Stimulated activated CD4-positive, alpha-beta T cell treated with anti-CD3 and anti-CD28 coated beads, Interleukin-12 subunit alpha, Interleukin-12 subunit beta, amount 100 ng/mL, for 24 hours (primary cell): ENCODE measurements at places on chromosomes 2 and 18.
A peak's percentile ranks its signal among the peaks of the same experiment; 100 is the strongest.

GRCh38 chr18:44748582-44748981 is 67.9 kb downstream of the SETBP1 start:
- DNase-seq = no peak

- DNase-seq = no peak
These were observed 2.1 kb upstream of the TRIB2 start for GRCh38 chr2:12714391-12715221.

DNA sequence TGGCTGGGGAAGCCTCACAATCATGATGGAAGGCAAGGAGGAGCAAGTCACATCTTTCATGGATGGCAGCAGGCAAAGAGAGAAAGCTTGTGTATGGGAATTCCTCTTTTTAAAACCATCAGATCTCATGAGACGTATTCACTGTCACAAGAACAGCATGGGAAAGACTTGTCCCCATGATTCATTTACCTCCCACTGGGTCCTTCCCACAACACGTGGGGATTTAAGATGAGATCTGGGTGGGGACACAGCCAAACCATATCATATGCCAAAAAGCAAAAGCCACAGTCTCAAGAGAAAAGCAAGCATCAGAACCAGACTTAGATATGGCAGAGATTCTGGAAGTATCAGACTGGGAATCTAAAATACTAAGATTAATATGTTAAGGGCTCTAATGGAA is 30.0 kb upstream of the SCRN3 start:
- no peak for DNase-seq

DNA sequence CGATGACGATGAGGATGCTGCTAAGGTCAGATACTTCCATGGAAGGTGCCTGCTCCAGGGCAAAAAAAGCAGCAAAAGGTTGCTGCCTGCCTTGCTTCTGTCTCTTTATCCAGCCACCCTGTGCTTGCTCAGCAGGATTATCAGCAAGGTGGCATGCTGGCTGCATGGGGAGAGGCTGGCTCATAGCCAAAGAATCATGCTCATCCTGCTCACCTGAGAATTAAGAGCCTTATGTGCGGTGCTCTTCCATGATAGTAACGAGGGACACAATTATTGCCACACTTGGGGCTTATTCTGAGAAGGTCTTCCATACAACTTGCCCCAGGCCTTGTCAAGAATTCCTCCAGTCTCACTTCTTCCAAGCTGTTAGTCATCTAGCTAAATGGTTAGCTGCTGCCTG is 60.4 kb upstream of the SEC11C start:
- no peak for DNase-seq

DNA sequence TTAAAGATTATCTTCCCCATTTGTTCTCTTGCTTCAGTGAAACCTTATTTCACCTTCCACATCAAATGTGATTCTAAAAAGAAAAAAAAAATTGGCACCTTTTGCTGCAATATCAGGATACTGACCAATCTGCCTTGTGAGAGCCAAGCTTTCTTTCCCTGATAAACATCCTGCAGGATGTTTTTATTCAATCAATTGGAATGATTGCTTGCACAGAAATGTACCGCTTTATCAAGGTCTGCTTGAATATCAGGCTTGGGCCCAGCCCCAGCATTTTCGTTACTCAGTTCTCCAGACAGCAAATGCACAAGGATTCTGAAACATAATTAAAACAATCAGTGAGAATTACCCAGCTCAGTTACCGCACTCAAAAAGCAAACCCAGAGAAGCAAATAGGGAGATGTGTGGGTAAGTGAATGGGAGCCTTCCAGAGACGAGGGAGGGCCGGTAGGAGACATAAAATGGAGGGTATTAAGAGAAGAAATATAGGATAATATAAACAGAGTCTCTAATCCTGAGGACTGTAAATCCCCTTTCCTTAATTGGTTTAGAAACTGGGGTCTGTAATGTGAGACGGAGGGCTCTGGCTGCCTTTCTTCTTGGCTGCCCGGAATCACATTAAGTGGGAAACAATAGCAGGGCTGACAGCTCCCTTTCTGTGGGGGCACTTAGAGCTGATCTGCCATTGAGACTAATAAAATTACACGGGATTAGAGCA is 291.8 kb downstream of the ICOS start:
- DNase-seq = no peak

DNA sequence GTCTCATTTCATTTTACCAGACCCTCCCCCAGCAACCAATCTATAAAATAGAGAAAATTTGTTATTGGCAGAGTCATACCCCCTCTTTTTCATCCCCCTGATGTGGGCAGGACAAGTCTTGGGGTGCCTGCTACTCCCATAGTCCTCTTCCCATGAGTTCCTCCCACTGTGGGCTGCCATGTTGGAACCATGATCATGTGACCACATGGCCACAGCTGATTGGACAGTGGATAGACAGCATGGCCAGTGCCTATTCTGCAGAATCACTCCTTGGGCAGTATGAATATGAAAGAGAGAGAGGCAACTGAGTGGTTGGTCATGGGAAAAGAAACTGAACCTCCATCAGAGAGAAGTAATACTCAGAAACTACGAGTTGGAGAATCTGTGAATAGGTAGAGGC is 84.9 kb downstream of the PDCL3 start:
- DNase-seq = no peak

GRCh38 chr2:42125841-42126594 is 43.1 kb upstream of the EML4 start:
- DNase-seq = no peak

GRCh38 chr2:214808981-214809750 is at the start of gene BARD1:
Gene BARD1 (minus strand): TSS chr2:214809683. CDS start chr2:214809569, 114 bp downstream.
- DNase-seq = peak; percentile 24
